ENCODE measurements at places on chromosomes 5 and 9.

DNA sequence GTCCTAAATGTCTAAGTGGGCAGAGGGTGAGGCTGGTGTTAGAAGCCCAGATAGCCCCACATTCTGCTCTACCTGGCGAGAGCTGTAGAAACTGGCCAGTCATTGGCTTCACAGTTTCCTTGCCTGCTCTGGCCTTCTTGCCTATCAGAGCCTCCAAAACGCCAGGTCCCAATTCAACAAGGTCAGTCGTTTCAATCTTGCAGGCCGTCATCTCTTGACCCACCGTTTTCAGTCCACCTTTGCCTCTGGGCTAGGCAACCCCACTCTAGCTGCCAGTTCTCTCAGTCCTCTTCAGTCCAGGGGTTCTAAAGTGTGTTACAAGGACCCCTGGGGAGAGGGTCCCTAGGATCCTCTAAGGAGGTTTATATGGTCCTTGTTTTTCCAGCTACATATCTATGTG, 20.0 kb upstream of the TIFAB start:
- DNase-seq, result no peak

DNA sequence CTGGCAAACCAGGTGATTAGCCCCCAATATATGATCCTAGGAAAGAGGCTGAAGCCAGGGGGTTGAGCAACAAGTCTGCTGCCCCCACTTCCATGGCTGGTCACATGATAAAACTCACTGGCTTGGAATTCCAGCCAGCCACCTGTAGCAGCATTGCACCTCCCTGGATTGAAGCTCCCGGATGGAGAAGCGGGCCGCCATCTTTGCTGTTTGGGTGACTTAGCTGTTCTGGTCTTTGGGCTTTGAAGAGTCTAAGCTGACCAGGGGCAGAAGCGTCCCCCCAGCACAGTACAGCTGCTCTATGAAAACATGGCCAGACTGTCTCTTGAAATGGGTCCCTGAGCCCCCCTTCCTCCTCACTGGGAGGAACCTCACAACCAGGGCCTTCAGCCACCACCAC, 610.2 kb downstream of the ANXA1 start:
- DNase-seq, result no peak

DNA sequence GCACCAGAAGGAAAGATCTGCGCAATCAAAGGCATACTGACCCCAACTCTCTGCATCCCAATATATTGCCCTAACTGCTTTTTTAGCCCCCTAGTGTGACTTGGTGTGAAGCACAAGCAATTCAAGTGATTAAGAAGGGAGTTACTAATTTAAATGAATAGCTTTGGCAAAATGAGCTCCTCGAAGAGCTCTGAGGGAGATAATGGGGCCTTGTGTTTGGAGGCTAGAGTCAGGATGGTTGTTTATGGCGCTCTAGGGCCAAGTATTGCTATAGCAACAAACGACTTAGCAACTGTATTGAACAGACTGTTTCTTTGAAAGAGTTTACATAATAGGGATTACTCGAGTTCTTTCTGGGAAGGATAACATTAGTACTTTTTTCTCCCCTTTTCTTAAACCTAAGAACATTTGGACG, 11.5 kb upstream of the C5orf58 start:
- no peak for DNase-seq

DNA sequence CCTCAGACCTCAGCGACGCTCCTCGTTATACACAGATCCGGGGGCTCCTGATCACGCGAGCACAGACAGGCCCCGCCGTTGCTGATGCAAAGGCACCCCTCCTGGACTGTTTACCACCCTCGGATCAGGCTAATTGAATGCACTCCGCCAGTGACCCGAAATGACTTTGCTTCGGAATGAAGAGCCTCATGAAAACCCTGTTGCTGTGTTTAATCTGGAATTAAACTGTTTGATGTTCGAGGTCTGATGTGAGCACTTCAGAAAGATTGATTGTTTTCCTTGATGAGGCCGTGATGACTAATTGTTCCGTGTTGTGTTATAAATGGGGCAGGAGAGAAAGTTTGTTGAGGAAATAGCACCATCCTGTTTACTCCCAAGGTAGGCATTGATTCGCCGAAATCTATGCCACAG, 190.5 kb upstream of the PPP1R26 start:
- no peak for DNase-seq

- no peak for DNase-seq
These were observed 101.7 kb downstream of the GDNF start for GRCh38 chr5:37738057-37738691.

- no peak for DNase-seq
These were observed 53.1 kb downstream of the NDUFS4 start for GRCh38 chr5:53613536-53613935.

DNA sequence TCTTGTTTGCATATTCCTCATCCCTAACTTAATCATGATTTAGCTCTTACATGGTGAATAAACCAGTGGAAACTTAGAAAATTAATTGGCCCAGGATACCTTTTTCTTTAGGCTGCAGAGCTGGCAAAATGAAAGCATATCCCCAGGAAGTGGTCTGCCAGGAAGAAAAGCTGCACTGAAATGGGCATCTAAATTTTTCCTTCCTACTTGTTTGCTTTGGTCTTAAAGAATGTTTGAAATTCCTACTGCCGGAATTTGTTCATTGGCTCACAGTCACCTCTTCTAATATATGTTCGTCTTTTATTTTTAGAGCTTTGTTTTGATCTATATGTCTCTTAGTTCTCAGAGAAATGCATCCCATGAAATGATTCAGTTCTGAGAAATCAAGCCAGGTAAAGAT, 113.2 kb upstream of the ELL2 start:
- no peak for DNase-seq

DNA sequence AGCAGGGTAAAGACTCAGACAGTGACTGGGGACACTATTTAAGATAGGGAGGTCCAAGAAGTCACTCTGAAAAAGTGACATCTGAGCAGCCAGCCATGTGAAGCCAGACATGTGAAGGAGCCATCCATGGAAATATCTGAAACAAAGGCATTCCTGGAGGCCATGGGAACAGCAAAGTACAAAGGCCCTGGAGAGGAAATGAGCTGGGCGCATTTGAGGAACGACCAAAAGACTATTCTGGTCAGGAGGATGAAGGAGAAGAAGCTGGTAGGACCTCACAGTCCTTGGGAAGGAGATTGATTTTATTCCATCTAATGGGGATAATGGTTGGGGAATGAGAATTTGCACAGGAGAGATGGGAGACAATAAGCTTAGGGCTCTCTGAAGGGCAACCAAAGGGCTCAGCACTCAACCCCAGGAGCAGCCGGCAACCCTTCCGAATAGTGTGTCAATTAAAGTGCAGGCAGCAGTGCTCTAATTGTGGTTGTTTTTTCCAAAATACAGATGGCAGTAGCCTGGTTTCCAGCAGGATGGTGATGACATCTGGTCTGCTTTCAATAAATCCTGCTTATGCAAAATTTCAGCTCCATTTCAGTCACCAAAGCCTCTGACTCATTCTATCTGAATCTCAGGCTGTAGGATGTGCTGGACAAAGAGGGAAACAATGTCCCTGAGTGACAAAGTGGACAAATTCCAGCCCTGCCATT, 26.7 kb downstream of the FOXI1 start:
- DNase-seq, result peak; percentile 75

- DNase-seq, result no peak
These were observed 73.0 kb upstream of the SPOCK1 start for GRCh38 chr5:137572042-137572695.

DNA sequence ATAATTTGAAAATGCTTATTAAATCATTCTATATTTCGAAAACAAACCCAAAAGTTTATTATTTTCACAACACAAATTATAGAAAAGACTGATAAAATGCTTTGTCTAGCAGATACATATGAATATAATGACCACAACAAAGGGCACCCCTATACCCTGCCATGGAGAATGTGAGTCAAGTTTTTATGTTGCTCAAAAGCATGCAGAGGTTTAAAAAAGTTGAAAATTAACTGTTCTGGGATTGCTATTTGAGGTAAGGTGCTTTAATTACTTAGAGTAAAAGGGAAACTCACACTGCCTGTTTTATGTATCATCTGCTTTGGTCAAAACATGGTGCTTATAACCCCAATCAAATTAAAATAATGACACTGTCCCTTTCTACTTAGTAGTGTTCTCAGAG, 41.0 kb downstream of the MLANA start:
- DNase-seq, result no peak

- DNase-seq, result peak; percentile 20
These were observed 467 bp upstream of the VLDLR start for GRCh38 chr9:2620919-2621721.

DNA sequence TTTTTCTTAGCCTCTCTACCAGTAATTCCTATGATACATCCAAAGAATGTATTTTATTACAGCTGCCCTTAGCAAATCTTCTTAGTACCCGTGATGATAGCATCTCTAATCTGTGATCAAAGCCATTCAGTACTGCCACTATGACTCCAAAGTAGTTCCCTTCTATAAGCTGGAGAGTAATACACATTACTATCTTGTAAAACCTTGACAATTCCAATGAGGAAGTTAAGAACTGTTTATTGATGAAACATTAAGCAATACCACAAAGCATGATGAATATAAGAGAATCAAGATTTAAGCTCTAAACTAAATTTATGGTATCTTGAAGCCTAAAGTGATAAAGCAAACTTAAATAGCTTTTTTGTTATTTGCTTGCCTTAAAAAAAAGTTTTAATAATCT, 86.1 kb downstream of the SMIM23 start:
- no peak for DNase-seq

GRCh38 chr5:14410068-14410393, 171.6 kb upstream of the OTULINL start:
- DNase-seq, result no peak

DNA sequence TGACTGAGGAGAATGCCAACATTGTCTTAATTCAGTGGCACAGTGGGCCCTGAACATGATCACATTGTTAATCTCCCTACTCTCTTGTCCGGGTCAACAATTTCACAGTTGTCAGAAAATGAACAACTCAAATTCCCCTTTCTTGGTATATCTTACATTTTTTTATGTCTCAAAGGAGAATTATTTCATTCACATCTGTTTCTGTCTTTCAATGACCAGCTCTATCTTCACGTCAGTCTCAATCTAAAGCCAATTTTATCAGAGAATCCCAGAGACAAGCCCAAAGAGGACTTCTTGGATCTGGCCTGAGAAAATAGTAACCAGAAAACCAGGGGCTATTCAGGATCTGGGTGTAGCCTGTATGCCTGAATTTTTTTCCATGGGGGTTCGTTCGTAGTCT, 477.5 kb downstream of the PDE4D start:
- DNase-seq, result no peak

DNA sequence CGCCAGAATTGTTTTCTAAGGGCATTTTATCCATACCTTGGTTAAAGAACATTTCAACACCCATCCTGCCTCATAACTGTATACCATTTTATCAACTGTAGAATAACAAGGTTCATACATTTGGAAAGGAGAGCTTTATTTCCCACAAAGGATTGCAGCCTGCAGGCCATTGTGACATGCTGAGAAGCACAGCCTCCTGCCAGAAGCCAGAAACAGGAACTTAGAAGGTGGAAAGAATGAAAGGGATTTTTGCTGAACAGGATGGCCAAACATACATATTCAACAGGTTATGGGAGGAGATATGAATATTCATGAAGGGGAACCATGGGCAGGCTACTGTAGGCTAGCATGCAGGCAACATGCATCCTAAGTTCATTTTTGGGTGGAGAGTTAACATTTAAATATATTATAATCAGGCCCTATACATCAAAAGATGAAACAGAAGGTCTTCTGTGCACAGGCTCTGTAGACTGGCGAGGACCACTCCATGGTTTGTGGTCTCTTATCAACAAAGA, 59.9 kb upstream of the DIRAS2 start:
- no peak for DNase-seq

- no peak for DNase-seq
These were observed 28.2 kb upstream of the SMAD5 start for GRCh38 chr5:136104306-136104965.

GRCh38 chr9:13567833-13568232, 288.3 kb upstream of the MPDZ start:
- DNase-seq, result no peak

GRCh38 chr9:38263532-38263931, 129.0 kb upstream of the ALDH1B1 start:
- no peak for DNase-seq

DNA sequence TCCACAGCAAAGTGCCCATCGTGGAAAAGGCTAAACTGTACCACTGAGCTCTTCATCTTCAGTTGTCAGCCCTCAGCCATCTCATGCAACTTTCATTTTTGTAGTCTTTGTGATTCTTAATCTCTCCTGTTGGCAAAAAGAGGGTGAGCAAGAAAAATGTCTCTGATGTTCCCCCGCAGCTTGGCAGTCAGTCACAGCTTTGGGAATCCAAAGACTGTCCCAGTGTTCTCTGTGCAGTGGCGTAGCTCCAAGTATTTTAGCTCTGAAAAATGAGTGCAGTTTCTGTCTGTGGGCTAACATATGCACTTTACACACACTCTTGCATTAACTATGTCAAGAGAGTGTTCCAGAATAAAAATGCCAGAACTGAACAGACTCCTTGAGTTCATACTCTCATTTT, 372.2 kb downstream of the TMEM232 start:
- no peak for DNase-seq

- DNase-seq, result no peak
These were observed 12.9 kb downstream of the OR2V2 start for GRCh38 chr5:181160152-181160754.

DNA sequence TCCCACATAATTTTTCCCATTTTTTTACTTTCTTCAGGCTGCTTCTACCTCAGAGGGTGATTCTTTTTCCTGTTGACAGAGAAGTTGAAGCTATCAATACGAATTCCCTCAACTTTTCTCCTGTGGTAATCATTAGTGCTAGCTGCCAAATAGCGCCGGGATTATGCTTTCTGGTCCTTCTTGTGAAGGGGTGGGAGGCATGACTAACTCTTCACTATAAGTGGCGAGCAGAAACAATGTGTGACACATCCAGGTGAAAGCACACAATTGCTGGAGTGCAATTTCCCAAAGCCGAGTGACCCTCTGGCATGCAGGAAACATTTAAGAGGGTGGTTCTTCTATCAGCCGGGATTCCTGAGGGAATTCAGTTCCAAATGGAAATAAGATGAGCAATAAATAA, 56.0 kb downstream of the TRPC7 start:
- no peak for DNase-seq

DNA sequence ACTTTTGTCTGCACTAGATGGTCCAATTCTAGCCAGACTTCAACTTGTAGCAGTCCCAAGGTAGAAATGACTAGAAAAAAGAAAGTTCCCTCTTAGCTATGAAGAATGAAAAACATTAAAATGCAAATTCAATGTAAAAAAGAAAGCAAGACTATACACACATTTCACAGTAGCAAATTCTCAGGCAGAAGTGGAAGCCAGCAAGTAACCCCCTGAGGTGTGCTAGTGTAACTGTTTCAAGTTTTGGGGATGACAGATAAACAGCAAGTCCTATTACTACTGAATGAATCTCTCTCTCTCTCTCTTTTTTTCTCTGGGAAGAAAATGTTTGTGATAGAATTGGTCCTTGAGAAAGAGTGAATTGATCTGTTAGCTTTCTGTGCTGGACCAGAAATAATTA, 185.6 kb downstream of the EFNA5 start:
- DNase-seq, result no peak

DNA sequence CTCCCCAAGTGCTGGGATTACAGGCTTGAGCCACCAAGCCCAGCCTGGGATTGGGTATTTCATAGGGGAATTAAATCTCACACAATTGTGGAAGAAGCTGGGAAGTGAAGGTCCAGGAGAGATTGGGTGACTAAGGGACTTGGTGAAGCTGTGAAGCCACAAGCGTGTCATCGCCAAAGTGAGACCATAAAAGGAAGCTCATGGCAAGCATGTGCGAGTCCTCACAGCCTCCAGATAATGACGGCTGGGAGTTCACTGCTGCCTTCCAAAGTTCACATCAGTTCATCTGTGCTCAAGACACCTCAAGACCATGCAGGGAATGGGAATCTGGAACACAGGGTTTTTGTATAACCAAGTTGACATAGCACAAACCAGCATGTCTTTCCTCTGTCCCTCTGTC, 210.6 kb downstream of the MARCHF11 start:
- DNase-seq, result no peak
